ENCODE measurements at places on chromosomes 7 and 10.

DNA sequence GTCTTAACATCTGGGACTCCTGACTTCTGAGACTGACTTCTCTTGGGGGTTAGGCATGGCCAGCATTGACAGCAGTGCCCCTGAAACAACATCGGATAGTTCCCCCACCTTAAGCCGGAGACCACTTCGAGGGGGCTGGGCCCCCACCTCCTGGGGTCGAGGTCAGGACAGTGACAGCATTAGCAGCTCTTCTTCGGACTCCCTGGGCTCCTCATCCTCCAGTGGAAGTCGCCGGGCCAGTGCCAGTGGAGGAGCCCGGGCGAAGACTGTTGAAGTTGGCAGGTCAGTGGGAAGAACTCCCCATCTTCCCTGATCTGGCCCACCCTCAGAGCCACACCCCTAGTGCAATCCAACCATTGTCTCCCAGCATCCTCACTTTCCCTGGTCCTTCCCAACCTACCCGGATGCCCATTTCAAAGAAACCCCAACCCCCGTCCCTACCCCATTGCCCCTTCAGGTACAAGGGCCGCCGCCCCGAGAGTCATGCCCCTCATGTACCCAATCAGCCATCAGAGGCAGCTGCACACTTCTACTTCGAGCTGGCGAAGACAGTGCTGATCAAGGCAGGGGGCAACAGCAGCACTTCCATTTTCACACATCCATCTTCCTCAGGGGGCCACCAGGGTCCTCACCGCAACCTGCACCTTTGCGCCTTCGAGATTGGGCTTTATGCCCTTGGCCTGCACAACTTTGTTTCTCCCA, 12.1 kb downstream of the ZSWIM8 start:
- DNase-seq = no peak

DNA sequence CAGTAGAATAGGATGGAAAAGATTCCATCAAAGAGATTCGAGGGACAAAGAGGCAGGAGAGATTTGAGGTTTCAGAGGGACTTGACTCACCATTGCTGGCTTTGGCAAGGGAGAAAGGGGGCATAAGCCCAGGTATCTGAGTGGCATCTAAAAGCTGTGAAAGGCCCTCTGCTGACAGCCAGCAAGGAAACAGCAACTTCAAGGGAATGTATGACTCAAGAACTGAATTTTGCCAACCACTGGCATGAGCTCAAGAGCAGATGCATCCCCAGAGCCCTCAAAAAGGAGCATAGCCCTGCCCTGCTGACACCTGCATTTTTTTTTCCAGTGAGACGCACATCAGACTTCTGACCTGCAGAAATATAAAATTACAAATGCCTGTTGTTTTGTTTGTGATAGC, 19.6 kb upstream of the ADAM12 start:
- DNase-seq = no peak

DNA sequence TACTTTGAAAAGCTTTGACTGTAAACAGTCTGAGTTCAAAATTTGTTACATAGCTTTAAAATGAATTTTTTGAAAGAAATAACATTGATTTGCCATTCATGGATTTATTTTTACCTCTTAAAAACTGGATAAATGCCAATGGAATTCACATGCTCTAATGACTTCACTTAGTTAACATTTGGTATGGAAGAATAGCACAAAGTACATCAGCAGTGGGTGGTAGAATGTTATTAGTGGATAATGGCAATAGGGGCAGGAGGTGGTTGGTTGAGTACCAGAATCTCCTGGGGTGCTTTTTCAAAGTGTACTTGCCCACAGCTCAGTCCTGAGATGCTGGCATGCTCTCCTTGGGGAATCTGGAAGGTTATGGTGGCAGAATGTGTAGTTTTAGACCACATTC, 4.7 kb downstream of the PPP1R9A start:
- no peak for DNase-seq

- DNase-seq = no peak
These were observed 236.4 kb upstream of the CCDC6 start for GRCh38 chr10:60142736-60143135.

DNA sequence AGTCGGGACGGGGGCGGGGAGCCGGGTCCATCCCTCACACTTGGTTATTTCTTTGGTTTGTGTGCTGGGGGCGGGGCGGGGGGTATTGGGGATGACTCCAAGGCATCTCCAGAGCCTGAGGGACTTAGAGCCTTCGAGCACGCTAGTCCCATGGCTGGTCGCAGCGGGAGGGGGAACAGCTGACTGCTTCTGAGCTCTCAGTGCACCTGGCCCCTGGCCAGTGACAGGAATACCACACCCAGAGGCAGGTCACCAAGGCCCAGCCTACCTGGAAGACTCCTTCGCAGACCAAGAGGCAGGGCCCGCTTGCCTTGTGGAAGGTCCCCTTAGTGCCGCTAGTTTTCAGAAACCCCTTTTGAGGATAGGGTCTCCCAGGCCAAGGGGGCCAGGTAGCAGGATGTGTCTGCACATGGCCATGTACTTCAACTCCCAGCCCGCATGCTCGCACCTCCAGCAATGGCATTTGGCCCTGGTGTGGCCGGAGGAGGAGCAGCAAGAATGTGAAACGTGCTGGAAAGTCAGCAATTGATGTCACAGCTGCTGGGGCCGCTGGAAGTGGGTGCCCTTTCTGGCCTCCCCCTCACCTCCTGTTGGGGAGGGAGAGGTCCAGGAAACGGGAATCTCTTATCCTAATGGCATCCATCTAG, 40.3 kb downstream of the AGAP3 start:
- DNase-seq = no peak

DNA sequence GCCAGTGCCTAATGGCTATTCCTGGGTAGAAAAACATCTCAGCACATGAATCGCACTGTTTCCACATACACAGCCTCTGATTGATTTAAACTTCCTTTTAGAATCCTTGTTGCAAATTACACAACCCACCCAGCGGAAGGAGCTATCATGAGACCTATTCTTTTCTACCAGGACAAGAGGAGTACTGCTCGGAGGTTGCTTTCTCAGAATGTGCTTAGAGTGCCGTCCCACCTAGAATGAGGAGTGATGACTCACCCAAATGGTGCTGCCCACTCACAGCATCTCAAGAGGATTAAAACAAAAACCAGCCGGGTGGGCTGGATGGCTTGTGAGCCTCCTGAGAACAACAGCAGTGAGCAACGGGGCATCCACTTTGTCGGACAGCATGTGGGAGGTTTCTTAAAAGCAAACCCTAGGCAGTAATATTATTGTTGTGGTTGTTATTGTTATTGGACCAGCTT, 128.9 kb downstream of the DGKI start:
- DNase-seq = no peak

DNA sequence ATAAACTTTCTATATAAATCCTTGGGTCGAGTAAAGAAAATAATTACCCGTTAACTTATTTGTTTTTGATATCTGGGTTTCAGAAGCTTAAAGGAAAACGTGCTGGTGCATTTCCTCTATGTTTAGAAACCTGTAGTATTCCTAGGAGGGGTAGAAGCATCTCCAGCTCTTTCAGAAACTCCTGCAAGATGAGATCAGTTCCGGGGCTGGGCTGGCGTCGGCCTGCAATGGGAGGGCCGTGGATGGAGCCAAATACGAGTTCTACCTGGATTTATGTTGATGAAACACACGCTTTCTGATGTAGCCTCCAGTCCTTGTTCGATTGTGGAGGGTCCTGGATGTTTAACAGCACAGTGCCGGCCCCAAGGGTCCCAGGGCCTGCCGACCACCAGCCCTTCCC, 35.8 kb upstream of the DIP2C start:
- no peak for DNase-seq

- no peak for DNase-seq
These were observed 29.3 kb downstream of the PPP2R2D start for GRCh38 chr10:131930150-131930549.

GRCh38 chr7:126958367-126958766, 294.4 kb downstream of the GRM8 start:
- DNase-seq = no peak

DNA sequence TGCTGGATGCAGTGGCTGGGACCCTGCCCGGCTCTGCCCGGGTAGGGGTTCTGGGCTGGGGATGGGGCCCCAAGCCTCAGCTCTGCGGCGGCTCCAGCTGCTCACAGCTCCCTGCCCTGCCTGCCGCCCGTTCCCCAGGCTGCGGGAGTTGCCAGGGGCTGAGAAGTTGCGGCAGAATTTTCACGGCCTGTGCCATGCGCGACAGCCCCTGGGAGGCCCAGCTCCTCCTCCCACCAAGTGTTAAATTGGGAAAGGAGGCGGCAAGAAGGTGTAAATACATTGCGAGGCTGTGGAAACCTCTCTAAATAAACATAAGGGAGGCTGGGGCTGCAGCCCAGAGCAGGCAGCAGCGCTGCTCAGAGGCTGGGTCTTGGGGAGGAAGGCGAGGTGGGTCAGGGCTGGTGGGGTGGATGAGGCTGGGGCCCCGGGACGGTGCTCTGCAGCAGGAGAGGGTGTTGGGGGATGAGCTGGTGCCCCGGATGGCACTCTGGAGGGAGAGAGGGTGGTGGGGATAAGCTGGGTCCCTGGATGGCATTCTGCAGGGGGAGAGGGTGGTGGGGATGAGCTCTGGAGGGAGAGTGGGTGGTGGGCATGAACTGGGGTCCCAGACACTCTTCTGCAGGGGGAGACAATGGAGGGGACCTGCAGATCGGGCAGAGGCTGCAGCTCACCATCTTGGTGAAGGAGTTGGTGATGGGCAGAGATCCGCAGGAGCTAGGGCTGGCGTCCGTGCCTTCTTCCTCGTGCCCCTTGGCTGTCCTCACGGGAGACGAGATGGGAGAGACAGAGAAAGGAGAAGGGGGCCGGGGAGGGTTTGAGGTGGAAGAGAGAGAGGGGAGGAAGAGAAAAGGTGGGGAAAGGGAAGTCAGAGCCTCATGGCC, 85.5 kb upstream of the GNA12 start:
- DNase-seq = no peak

DNA sequence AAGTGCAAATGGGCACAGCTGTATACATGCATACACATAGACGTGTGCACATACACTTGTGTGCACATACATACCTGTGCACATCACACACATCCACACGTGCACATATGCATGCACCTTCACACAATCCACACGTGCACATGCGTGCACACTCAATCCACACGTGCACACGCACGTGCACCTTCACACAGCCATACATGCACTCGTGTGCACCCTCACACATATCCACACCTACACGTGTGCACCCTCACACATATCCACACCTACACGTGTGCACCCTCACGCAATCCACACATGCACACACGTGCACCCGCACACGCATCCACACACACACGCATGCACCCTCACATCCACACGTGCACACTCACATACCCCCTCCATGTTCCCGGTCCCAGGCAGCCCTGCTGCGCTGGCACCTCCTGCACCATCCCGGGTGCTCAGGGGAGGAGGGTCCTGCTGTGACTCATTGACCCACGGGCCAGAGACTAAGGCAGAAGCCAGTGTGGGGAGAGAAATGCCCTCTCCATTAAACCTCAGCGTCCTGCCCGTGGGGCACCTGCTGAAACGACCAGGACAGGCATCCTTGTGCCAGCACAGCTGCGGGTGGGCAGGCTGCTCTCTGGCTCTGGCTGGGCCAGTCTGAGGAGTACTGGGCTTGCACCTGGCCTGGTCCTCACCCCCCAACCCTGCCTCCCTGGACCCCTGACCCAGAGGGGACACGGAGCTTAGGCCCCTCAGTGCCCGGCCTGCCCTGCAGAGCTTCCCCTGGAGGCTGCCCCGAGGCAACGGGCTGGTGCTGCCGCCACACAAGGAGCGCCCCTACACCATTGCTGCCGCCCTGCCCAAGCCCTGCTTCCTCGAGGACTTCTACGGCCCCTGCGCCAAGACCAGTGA, 17.8 kb upstream of the UTF1 start:
- no peak for DNase-seq

GRCh38 chr10:36188080-36188453, 546.0 kb upstream of the FZD8 start:
- DNase-seq = no peak

DNA sequence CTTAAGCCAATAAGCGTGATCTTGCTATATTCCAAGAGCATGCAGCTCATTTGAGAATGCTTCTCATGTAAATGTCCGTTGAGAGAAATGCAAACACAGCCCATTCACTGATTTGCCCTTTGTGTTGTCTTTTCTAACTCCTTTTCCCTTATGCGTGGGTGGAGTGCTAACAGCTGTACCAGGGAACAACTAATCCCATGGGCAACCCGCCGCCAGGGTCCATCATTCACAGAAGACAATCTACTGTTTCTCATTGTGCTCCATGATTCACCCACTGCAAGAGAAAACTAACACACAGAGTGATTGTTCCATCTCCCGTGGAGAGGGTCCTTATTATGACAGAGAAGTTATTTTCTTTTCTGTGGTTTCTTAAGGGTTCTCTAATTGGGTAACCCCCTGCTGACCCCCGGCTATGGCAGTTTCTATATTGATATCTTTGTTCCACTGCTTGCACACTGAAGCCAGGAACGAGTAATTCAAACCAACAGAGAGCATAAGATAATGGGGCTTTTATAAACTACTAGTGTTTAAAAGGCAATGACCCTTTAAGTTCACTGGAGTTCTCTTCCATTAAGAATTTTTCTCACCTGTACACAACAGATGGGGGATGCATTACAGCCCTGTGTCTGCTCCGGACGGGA, 298.7 kb downstream of the BAMBI start:
- no peak for DNase-seq

- DNase-seq = no peak
These were observed 6.8 kb upstream of the MYOZ1 start for GRCh38 chr10:73647875-73648651.

DNA sequence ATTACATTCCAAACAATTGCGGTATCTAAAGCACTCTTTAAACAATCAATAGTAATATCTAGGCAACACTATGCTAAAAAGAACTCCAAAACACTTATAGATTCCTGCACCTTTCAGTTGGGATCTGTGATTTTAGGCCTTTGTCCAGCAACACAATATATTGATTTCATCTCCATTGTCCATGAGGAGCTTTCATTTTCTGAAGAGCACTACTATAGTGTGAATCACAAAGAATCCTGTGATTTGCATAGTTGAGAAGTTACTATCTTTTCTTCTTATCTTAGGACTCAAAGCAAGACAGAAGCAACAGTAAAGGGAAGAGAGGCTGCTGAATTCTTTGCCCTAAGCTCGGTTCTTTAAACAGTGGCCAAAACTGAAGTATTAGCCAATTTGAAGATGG, 846.8 kb downstream of the IPMK start:
- DNase-seq = no peak

GRCh38 chr10:113187063-113187777, 237.2 kb downstream of the TCF7L2 start:
- DNase-seq = no peak

GRCh38 chr7:81925530-81925929, 155.7 kb upstream of the HGF start:
- DNase-seq = no peak

DNA sequence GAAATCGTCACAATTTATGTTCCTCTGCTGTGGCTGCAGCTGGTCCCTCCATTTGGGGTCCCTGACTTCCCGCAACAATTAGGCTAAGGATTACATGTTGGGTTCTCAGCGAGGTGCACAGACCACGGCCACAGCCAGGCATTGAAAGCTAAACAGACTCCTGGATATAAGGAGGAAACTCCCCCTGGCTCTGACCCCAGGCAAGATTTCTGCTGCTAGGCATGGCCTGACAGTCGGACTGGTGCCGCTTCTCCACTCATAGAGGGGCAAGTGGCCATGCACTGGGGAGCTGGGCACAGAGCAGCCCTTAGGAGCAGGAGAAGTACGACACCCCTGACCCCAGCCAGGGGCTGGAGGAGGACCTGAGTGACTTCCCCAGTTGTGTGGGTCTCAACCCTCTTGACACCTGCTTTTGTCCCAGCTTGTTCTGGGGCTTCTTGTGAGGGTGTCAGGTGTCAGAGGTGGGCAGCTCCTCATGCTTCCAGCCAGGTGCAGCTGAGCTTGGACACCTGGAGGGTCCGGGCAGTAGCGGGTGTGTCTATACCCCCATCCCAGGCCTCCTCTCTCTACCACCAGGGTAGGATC, 38.3 kb downstream of the TSPAN15 start:
- DNase-seq = no peak
